ENCODE measurements at places on chromosomes 12 and 14.
A peak's percentile ranks its signal among the peaks of the same experiment; 100 is the strongest.

DNA sequence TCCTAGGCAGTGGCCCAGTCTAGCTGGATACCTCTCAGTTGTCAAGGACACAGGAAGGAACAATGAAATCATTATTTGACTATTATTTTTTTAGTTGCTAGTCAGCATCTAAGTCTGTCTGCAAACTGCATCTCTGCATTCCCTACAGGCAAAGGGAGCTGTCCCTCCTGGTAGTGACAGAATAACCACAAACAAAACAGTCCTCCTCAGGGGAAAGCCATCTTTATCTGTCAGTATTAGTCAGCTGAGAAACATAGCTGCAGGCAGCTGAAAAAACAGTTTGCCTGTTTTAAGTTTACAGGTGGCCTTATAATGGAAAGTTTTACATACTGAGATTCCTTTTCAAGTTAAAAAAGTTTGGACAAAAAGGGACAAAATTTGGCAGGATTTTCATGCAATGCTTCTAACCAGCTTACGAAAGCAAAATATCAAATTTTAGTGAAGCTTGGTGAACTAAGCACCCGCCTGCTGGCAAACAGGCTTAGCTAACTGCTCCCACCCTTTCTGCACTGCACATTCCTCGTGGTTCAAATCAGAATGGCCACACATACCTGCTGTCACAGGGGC, 29.5 kb downstream of the SLC25A21 start:
- peak; percentile 23 for DNase-seq

DNA sequence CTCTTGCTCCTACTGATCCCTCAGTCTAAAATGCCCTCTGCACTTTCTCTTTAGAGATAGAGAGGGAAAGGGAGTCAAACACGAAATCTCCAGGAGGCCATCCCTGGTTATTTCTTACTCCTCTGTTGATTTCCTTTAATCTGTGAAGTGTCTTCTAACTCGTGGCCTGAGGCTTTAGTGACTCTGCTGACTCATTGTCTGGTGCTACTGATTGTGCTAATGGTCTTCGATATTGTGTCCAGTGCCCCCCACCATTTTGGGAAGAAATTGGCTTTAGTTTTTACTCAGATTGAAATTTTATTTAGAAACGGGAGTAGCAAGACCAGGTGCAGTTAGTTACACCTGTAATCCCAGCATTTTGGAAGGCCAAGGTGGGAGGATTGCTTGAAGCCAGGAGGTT, 839 bp downstream of the CLEC9A start:
- peak; percentile 30 for DNase-seq

GRCh38 chr12:119684711-119685369, 16.9 kb downstream of the PRKAB1 start:
- no peak for DNase-seq

- peak; percentile 17 for DNase-seq
Measured at GRCh38 chr14:35331605-35332516, 39.7 kb downstream of the PSMA6 start.

- DNase-seq = no peak
Measured at GRCh38 chr14:60651086-60651795, 2.0 kb upstream of the SIX1 start.

GRCh38 chr14:50357753-50358395, 38.8 kb downstream of the CDKL1 start:
- no peak for DNase-seq

DNA sequence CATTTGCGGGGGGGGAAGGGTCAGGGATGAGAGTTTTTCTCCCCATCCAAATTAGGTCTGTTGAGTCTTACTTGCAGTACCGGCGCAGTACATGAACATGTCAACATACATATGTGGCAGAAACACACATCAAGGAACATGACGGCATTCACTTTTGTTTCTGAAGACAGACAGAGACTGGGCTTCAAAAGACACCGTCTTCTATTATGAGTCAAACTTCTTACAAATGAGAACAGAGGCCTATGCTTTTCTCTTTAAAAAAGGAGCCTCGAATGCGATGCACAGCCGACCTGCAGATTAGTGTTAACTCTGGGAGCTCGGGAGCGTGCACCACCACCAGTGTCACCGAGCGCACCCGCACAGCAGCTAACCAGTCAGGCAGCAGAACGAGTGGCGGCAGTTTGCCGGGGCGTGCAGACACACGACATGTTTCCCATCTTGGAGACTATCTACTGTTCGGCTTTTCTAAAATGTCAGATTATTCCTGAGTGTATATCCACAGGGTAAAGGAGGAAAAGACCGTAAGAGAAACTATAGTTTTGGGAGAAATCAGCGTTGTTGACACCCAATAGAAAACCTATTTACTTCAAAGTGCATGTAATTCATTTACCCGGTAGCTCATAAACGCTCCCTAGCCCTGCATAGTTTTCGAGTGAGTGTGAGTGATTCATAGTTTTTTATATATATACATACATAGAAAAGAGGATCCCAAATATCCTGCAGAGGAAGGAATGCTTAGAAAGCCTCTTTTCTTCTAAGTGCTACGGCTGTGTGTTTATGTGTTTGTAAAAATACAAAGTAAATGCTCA, 33.0 kb downstream of the UBR7 start:
- DNase-seq = peak; percentile 80

Measured in fibroblast of skin of right biceps (primary cell).